Stimulated activated CD4-positive, alpha-beta T cell treated with anti-CD3 and anti-CD28 coated beads, Interleukin-12 subunit alpha, Interleukin-12 subunit beta, amount 100 ng/mL, for 4 hours (primary cell): ENCODE measurements at places on chromosomes 16 and 17.

DNA sequence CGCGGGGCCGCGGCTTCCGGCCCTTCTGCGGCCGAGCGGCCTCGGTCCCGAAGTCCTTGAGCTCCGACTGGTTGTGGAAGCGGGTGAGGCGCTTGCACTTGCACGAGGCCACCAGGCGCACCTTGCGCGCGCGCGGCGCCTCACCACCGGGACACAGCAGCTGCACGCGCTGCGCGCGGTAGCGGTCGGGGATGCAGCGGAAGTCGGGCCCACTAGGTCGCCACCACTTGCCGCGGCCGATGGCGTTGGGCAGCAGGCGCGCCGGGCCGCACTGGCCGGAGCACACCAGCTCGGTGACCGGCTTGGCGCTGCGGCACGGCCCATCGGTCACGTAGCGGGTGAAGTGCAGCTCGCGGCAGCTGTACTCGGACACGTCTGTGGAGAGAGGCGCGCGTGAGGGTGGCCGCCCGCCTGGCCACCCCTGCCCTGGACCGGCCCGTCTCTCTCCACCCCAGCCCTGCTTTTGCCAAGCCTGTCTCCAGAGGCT is 3.2 kb downstream of the SOST start:
- no peak for DNase-seq

DNA sequence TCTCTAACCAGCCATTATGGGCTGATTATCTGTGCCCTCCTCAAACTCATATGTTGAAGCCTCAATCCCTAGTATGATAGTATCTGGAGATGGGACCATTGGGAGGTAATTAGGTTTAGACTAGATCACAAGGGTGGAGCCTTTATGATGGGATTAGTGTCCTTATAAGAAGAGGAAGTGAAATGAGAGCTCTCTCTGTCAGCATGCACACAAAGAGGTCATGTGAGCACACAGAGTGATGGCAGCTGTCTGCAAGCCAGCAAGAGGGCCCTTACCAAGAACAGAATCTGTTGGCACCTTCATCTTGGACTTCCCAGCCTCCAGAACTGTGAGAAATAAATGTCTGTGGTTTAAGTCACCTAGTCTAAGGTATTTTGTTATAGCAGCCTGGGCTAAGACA is 101.9 kb downstream of the PCTP start:
- DNase-seq, result no peak

GRCh38 chr16:87501117-87501516 is 8.3 kb upstream of the ZCCHC14 start:
- no peak for DNase-seq

DNA sequence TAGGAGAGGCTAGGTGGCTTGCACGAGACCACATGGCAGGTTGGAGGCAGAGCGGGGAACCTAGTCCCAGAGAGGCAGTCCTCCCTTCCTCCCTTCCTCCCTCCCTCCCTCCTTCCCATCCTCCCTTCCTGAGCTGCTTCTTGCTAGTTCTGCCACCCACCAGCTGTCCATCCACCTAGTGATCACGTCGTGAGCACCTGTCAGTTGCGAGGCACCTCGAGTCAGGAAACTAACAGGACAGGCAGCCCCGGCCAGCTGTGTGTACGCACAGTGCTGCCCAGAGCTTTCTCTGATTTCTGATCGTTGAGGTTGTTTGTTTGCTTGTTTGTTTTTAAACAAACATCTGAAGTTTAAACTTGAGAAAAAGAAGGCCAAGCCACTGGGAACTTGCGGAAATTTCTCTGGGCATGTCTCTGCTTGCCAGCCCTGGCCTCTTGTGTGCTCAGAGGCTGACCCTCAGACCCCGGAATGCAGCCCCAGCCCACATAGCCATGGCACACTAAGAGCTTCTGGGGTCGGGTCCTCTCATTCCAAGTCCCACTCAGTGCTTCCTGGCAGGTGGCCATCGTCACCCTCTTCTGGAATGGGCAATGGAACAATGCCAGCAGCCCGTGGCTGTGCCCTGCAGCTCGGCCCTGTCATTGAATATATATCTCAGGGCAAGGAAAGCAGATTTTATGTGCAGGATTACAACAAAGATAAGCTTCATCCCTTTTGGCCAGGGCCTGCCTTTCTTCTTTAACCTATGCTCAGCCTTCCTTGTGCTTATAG is 174.0 kb downstream of the KATNIP start:
- DNase-seq, result no peak

DNA sequence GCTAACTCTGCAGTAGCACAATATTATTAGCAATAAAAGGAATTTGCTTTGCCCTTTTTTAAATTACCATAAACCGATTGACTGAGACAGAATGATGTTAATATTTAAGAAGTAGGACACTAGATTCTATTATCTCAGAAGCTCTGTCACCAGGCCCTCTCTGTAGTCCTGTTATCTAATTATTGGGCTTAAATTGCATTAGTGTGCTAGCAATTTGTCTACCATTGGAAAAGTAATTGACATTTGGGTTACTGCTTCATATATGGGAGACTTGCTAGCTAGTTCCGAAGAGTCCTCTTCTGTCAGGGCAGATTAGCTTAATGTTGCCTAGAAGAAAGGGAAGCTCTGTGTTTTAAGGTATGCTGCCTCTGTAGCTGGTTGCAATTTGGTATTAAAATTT is 1107.3 kb upstream of the EEF2KMT start:
- DNase-seq, result no peak

- DNase-seq, result no peak
Measured at GRCh38 chr16:87597324-87597830, 4.9 kb upstream of the JPH3 start.

DNA sequence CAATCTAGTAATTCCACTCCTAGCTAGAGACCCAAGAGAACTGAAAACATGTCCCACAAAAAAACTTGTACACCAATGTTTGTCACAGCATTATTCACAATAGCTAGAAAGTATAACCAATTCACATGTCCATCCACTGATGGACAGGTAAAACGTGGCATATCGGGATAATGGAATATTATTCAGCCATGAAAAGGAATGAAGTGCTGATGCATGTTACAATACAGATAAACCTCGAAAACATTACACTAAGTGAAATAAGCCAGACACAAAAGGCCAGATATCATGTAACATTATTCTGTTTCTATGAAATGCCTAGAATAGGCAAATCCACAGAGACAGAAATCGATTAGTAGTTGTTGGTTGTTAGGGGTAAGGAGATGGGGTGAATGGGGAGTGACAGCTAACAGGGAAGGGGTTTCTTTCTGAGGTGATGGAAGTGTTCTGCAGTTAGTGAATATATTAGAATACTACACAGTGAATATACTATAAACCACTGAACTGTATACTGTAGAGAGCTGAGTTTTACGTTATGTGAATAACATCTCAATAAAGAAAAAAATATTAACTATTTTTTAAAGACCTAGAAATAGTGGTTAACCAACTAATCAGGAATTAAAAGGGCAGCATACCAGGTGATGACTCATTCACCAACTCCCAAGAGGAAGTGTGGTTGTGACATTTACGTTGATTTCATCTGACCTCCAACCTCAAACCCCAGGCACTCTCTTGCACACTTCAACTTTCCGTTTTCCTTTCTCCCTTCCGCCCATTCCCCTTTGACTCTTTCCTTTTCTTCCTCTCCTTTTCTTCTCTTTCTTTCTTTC is 48.6 kb downstream of the GAS7 start:
- DNase-seq, result no peak

DNA sequence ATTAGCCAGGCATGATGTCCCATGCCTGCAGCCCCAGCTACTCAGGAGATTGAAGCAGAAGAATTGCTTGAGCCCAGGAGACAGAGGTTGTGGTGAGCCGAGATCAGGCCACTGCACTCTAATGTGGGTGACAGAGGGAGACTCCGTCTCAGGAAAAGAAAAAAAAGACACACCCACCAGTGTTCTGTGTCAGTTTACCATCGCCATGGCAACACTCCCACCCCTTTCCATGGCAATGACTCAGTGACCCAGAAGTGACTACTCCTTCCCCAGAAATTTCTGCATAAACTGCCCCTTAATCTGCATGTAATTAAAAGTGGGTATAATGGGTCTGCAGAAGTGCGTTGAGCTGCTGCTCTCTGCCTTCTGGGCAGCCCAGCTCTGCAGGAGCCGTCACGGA is 4.0 kb upstream of the ZC3H18 start:
- DNase-seq, result peak; percentile 61

GRCh38 chr17:19344311-19345066 is 18.0 kb downstream of the B9D1 start:
- DNase-seq, result no peak

- DNase-seq, result no peak
Measured at GRCh38 chr17:37239690-37240334, 136.0 kb upstream of the C17orf78 start.

- DNase-seq, result peak; percentile 65
Measured at GRCh38 chr17:63697341-63698286, 2.3 kb downstream of the LIMD2 start.

DNA sequence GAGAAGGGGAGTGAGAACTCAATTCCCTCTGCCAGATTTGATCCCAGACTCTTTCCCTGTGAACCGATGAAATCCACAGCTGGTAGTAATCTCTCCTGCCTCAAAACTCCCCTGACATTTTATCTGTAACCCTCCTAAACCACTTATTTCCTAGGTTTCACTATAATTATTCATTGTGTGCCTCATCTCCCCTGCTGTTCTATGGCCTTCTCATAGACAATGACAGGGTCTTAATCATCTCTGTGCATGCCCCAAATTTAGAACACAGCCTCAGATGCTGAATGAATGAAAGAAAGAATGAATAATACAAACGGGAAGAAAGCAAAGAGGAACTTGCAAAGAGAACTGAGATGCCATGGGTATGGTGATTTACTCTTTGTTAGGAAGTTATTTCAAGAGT is 451.1 kb downstream of the HS3ST3B1 start:
- DNase-seq, result no peak

DNA sequence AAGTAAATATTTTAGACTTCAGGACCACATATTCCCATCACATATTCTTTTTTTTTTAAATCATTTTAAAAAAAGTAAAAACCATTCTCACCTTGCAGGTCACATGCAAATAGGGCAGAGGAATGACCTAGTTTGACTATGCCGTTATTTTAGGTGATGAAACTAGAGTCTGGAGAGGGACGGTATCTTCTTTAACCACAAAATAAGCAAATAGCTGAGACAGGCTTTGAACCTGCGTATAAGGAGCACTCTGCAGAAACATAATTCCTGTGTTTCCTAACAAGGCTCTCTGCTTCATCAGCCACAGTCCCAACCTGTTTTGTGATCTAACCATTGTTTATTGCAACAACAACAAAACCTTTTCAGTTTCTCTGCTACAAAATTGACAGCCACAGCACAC is 121.5 kb downstream of the PCTP start:
- no peak for DNase-seq

- no peak for DNase-seq
Measured at GRCh38 chr17:59093145-59093701, 13.5 kb downstream of the TRIM37 start.

GRCh38 chr17:38533241-38533640 is 72.5 kb downstream of the SRCIN1 start:
- DNase-seq, result no peak

GRCh38 chr17:63983320-63983719 is 10.6 kb upstream of the SCN4A start:
- DNase-seq, result no peak

DNA sequence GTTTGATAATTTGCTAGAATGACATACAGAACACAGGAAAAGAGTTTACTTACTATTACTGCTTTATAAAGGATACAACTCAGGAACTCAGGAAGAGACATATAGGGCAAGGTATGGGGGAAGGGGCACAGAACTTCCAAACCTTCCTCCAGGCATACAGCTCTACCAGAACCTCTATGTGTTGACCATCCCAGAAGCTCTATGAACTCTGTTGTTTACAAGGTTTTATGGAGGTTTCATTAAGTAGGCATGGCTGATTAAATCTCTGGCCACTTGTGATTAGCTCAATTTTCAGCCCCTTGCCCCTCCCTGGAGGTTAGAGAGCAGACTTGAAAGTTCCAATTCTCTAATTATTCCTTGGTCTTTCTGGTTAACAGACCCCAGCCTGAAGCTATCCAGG is 60.2 kb upstream of the C17orf78 start:
- DNase-seq, result no peak

GRCh38 chr17:73936908-73937627 is 266.4 kb upstream of the RPL38 start:
- DNase-seq, result no peak

GRCh38 chr17:66432996-66433551 is 130.7 kb downstream of the PRKCA start:
- no peak for DNase-seq

DNA sequence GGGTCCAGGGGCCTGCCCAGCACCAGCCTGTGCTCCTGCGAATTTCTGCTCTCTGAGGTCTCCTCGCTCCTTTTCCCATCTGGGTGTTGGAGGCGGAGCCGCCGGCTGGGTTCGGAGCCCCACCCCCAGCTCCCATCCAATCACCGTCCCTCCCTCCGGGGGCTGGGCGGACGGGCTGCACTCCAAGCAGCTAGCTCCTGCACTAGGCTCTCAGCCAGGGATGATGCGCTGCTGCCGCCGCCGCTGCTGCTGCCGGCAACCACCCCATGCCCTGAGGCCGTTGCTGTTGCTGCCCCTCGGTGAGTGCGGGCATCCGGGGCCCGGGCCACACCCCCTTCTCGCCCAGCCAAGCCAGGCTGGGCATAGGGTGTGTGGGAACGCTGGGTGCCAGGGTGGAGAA is at the start of gene NRN1L:
Gene NRN1L, plus strand, starts transcription at position 202 of the 400 bp plus-strand sequence. Its CDS starts 19 bp downstream, at position 221.
- no peak for DNase-seq

GRCh38 chr17:6393351-6393952 is 41.5 kb downstream of the AIPL1 start:
- no peak for DNase-seq

DNA sequence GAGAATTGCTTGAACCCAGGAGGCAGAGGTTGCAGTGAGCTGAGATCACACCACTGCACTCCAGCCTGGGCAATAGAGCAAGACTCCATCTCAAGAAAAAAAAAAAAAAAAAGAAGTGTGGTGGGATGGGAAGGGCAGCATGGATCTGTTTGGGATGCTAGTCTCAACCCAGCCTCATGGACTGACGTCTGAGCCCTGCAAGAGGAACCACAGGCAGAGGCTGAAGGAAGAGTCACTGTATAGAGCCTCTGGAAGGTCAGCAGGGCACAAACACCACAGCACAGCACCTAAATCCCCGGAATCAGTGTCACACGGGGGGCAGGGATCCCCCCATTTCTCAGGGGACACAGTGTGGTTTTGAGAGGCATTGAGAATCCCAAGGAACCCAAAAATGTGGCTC is 10.9 kb upstream of the CXCL16 start:
- no peak for DNase-seq

DNA sequence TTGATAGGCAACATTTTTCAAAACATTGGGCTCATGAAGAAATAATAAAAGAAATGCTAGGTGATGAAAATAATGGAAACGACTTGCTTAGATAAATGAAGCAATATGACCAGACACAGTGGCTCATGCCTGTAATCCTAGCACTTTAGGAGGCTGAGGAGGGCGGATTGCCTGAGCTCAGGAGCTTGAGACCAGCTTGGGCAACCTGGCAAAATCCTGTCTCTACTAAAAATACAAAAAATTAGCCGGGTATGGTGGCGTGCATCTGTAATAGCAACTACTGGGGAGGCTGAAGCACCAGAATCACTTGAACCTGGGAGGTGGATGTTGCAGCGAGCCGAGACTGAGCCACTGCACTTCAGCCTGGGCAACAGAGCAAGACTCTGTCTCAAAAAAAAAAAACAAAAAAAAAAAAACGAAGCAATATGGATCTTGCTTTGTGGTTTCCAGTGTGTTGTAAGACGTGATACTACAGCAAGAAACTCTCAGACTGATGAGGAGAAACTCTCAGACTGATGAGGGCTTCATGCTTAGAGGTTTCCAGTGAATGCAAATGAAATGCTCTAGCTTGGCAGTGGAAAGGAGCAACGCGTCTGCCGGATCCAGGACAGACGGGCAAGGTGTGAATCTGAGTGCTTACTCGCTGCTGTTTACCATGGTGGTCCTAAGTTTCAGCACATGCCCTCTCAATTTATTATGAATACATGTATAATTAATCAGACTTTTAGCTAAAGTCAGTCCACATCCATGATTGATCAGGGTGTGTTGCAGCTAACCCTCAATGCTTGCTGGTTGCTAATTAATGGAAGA is 11.5 kb upstream of the IGF2BP1 start:
- no peak for DNase-seq
